ENCODE measurements at places on chromosomes 11 and 22.

DNA sequence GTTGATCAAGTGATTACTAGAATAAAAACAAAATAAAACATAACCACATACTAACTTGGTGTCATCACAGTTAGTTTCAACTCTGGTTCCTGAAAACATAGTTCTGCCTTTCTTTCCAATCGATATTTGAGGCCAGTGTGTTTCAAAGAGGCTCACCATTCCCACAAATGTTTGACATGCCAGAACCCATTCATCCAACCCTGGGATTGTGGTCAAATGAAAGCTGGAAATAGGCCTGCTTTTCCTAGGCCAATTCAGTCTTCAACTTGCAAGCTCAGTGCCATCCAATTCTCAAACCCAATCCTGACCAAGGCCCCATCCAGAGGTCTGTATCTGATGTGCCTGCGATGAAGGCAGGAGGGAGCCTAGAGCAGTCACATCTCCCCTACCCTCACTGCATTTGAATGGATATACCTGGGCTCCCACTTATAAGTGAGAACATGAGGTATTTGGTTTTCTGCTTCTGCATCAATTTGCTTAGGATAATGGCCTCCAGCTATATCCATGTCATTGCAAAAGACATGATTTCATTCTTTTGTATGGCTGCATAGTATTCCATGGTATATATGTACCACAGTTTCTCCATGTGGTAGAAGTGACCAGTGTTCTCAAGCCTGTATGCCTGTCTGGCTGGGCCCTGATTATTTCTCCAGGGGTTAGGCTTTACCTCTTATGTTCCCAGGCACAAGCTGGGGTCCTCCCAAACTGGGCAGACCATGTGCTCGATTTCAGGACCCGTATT lies 143.2 kb downstream of the SWAP70 start:
- DNase-seq = no peak

- DNase-seq = no peak
Measured at GRCh38 chr11:115266066-115266639, 238.1 kb downstream of the CADM1 start.

- no peak for DNase-seq
Measured at GRCh38 chr11:63505857-63506528, at the start of gene LGALS12. Gene LGALS12 (plus strand): TSS chr11:63506084. CDS start chr11:63506459, 375 bp downstream.

- no peak for DNase-seq
Measured at GRCh38 chr11:86592047-86592591, 80.3 kb downstream of the ME3 start.

GRCh38 chr11:117623831-117624271 lies 173.2 kb downstream of the DSCAML1 start:
- no peak for DNase-seq

DNA sequence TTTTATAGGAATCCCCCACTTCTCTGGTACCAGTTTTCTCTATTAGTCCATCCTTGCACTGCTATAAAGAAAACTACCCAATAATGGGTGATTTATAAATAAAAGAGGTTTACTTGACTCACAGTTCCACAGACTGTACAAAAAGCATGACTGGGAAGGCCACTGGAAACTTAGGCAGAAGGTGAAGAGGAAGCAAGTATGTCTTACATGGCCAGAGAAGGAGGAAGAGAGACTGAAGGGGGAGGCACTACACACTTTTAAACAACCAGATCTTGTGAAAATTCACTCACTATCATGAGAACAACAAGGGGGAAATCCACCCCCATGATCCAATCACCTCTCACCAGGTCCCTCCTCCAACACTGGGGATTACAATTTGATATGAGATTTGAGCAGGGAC lies 68.9 kb upstream of the GNAZ start:
- no peak for DNase-seq

Measured in stimulated activated CD8-positive, alpha-beta memory T cell treated with anti-CD3 and anti-CD28 coated beads, Interleukin-7, amount 100 ng/mL, for 1 hour (primary cell).